ENCODE measurements at places on chromosomes 12 and 14.

- no peak for DNase-seq
Measured at GRCh38 chr14:32820181-32820580, 118.5 kb upstream of the NPAS3 start.

DNA sequence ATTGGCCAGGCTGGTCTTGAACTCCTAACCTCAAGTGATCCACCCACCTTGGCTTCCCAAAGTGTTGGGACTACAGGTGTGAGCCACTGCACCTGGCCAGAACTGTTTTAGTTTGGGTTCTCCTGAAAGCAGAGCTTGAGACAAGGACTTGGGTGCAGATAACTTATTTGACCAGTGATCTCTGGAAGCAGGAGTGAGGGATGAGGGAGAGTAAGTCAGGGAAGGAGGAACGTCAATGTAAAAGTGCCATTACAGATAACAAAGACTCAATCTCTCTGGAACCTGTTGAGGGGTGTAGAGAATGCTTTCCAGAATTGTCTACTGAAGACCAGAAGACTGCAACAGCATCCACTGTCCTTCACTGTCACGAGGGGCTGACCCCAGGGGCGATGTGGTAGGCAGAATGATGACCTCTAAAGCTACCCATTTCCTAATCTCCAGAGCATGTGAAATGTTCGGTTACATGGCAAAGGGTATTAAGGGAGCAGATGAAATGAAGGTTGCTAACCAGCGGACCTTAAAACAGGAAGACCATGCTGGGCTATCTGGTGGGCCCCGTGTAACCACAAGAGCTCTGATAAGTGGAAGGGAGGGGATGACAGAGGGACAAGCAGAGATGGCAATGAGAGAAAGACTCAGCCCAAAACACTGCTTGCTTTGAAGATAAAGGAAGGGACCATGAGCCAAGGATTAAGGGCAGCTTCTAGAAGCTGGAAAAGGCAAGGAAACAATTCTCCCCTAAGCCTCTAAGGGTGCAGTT lies 207.8 kb downstream of the RBM19 start:
- DNase-seq = no peak

GRCh38 chr12:99984271-99985128 lies at the start of gene ANKS1B:
Gene ANKS1B (minus strand): TSS chr12:99984936. CDS start chr12:99984237, 699 bp downstream.
- peak; percentile 79 for DNase-seq

GRCh38 chr12:59389968-59390576 lies 205.8 kb upstream of the SLC16A7 start:
- DNase-seq = no peak

DNA sequence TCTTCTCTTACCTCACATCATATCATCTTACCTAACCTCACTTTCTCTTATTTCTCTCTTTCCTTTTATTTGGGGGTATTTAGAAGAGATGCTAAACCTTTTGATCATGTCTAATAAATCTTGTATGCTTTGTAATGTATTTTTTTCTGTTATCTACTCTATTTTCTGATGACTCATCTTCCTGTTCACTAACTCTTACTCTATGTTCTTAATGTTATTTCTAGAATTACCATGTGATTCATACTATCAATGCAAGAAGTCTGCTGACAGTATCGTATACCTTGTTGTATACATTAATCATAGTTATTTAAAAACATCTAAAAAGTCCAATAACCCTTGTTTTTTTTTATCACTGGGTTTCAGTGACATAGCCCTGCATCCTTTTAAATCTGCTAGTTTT lies 62.3 kb downstream of the MGAT4C start:
- peak; percentile 27 for DNase-seq

DNA sequence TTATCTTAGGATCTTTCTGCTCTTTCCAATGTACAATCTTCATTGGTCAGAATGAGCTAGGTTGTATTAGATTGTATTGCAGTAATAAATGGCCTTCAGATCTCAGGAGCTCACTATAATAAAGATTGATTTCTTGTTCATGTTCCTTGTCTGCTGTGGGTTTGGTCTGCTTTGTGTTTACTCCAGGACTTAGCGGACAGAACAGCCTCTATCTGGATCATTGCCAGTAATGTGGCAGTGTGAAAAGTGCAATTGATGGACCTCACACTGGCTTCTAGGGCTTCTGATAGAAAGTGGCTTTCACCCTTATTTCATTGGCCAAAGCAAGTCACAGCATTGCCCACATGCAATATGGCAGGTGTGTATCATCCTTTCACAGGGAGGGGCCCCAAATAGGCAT lies 81.2 kb downstream of the BTG1 start:
- no peak for DNase-seq

DNA sequence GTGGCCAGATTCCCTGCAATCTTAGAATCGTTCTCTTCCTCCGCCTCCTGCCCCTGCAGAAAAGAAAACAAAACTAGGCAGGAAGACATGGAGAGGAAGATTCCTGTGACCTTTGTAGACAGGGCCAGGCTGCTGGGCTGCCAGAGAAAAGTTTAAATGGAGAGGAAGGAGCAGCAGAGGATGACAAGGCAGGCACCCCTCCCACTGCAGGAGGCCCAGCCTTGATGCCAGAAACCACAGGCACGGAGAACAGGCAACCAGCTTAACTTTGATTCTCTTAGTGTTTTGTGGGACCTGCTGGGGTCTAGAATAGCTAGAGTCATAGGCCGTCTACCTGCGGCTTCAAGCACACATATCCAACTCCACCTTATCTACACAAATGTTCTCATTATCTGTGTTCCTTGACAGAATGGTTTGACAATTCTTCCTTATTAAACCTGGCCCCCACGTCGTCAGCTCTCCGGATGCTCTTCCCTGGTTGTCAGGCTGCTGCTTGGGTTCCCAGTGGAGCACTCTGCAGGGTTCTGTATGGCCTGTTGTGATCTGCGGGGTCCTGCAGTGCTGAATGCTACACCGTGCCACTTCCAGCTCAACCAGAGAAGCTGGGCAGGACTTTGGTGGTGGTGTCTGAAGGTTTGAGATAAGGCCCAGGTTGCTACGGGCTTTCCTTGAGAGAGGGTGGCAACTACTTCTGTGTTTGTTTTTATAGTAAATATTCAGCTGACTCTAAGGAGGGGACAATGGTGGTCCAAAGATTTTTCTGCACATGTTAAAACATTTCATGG lies 609.5 kb downstream of the AACS start:
- DNase-seq = no peak

DNA sequence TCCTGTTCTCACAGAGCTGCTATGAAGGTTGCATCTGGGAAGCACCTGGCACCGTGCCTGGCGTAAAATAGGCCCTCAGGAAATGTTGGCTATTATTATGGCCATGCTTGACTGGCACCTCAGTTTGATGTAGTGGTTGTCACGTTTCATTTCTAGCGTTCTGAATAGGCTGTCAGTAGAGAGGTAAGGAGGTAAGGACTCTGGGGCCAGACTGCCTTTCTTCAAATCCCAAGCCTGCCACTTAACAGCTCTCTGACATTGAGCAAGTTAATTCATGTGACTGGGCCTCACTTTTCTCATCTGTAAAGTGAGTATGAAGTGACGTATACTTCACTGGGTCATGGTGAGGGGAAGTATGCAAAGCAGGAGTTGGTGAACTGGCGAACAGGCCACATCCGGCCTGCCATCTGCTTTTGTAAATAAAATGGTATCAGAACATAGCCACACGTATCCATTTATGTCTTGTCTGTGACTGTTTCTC lies 196.2 kb downstream of the CACNA1C start:
- peak; percentile 22 for DNase-seq

GRCh38 chr12:113891739-113892520 lies 74.2 kb downstream of the RBM19 start:
- no peak for DNase-seq

DNA sequence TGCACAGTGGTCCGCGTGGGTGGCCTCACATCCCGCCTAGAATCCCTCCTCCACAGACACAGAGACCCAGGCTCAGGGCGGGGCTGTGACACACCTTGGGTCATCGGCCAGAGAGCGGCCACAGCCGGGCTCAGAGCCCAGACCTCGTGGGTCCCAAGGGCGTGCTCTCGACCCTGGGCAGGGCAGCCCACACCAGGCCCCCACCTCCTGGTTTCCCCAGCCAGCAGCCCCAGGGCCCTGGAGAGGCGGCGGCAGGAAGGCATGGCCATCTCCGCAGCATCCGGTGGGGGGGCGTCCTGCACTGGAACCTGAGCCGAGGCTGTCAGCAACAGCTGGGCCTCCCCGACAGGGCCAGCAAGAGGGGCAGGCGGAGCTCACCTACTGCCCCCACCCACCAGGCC lies 15.2 kb downstream of the JAG2 start:
- no peak for DNase-seq

- no peak for DNase-seq
Measured at GRCh38 chr14:34111953-34112352, 161.1 kb upstream of the EGLN3 start.

GRCh38 chr12:99287136-99287535 lies 360.4 kb upstream of the GARIN6 start:
- no peak for DNase-seq

- DNase-seq = peak; percentile 16
Measured at GRCh38 chr12:67649570-67650387, 1.2 kb downstream of the DYRK2 start.

DNA sequence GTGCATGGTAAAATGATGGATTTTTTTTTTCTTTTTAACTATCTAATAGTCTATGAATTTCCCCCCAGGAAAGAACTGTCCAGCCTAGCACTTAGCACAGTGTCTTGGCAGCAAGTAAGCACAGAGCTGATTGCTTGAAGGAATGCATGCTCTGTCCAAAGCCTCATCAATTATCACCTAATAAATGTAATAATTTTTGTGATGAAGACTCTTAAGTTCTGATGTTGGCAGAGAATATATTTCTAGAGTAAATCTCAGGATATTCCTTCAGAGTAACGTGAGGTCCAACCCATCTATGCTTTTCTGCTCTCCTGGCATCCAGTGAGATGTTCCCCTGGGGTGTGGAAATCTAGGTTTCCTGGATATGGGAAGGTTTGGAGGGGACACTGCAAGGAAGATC lies 152.4 kb downstream of the TMX1 start:
- no peak for DNase-seq

DNA sequence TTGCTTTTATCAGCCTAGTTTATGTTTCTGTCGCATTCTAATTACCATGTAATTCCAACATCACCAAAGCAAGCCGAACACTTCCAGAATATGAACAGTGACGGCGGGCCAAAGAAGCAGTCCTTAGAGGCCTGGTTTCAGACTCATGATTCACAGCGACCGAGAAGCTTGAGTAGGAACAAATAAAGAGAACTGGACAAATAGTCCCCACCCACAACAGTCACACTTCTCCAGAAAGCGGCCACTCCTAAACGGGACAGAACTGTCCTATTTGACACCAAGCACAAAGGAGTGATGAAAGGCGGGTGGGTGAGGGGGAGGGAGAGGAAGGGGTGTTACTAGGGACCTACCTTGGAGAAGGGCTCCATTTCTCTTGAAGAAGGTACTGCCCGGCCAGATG lies 136.4 kb downstream of the FOXN3 start:
- DNase-seq = no peak

GRCh38 chr14:42192738-42193653 lies 586.3 kb downstream of the LRFN5 start:
- DNase-seq = peak; percentile 89

GRCh38 chr12:32836710-32837109 lies 59.9 kb downstream of the PKP2 start:
- DNase-seq = no peak

DNA sequence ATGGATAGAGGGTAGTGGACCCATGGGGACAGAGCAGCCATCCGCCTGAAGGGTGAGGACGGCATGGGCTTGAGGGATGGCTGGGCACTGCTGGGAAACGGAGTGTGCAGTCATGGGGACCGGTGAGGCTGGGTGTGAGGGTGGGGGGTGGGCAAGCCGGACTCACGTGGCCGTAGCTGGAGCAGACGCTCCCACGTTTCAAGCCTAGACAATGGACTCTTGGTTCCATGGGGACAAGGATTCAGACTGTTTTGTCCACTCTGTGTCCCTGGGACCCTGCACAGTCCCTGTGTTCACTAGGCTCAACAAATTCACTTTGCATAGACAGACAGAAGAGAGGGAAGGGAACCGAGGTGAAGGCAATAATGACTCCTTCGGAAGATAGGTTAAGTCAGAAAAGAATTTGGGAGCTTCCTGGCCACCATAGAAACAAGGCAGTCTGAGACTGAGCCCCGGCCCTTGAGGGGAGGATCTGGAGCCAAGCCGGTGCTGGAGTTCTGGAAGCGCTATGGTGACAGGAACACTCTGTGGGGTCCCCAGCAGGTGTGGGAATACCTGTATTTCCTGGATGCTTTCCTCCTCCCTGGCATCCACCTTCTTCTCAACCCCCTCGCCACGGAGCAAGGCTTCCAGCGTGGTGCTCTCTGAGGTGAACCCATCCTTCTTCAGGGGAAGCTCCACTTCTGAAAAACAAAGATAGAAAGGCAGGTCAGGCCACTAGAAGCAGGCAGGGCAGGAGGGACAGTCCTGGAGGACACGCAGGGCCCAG lies 162.5 kb downstream of the DPF3 start:
- DNase-seq = no peak

DNA sequence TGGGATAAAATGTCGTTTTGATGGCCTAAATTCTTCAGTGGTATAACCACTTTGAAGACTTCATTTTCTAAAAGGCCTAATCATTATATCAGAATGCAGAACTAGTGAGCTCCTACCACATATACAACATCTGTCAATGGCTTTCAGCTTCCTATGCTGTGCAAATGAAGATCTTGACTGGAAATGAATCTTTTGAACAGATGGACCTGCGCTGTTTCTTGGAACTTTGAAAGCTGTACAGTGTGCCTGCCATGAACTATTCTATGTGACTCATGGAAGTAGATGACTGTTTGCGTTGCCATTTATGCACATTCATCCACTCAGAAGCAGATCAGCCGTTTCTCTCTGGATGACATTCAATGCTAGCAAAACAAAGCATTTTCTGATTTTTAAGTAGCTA lies 542.2 kb upstream of the USP15 start:
- no peak for DNase-seq

DNA sequence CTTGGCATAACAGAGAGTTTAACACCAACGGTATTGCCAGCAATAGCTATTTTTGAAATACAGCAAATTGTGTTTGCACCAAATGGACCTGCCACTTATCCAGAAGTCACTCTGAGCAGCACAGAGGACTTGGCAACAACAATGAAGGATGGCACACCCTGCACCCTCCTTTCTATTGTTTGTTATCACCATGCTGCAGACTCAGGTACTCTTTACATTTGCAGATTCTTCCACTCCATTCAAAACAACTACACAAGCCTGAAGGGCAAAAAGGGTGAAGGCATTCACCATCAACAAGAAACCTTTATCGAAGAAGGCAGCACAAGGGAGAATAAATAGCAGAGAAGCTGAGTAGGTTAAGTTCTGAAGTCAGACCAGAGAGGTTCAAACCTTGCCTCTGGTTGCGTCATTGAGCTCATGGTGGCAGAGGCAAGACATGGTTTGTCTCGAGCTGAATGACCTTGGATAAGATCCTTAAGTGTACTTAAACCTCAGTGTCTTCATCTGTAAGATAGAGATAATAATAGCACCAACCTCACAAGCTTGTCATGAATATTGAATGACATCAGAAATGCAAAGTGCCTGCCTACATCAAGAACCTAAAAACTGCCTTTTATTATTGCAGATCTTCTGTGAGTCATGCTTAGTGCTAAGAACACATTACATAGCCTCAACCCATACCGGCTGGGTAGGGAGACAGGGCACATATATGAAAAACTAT lies 1.4 kb upstream of the ACSM4 start:
- peak; percentile 14 for DNase-seq

Data from MCF 10A (cell line).